Vein endothelial cell (primary cell): ENCODE measurements at places on chromosomes 3 and 15. TPM values are rescaled to one million over a fixed set of nuclear protein-coding genes. Genes with fewer than 3 reads are reported as not detected.

ROPN1 gene
- not detected in 2 replicates for total RNA-seq

GXYLT2 gene
- 1.1 and 2.3 TPM in 2 replicates for total RNA-seq

CHSY1 gene
- total RNA-seq: 49.1 and 58.5 TPM in 2 replicates

C15orf62 gene
- total RNA-seq: 0.65 and 1.4 TPM in 2 replicates

TM4SF18 gene
- 91.5 and 264 TPM in 2 replicates for total RNA-seq

GRK7 gene
- not detected in 2 replicates for total RNA-seq

MORC1 gene
- total RNA-seq: not detected in 2 replicates

STX19 gene
- not detected in 2 replicates for total RNA-seq

ACOX2 gene
- 2.0 and 2.6 TPM in 2 replicates for total RNA-seq

CSTA gene
- total RNA-seq: not detected in 2 replicates

SOX2 gene
- total RNA-seq: not detected in 2 replicates

SLC4A7 gene
- 72.5 and 140 TPM in 2 replicates for total RNA-seq

DOCK3 gene
- total RNA-seq: under 0.01 and 0.19 TPM in 2 replicates

TMEM212 gene
- not detected in 2 replicates for total RNA-seq

GUCA1C gene
- total RNA-seq: not detected in 2 replicates

ANKUB1 gene
- total RNA-seq: not detected in 2 replicates

RBPMS2 gene
- total RNA-seq: under 0.01 TPM in 1 of 2 replicates, not detected in the other

ZNF80 gene
- not detected in 2 replicates for total RNA-seq

DTX3L gene
- total RNA-seq: 14.0 and 19.5 TPM in 2 replicates

CHRD gene
- under 0.01 and 0.19 TPM in 2 replicates for total RNA-seq

UNC13C gene
- not detected in 2 replicates for total RNA-seq

ACTRT3 gene
- total RNA-seq: 4.9 TPM in 2 replicates

CSPG4 gene
- total RNA-seq: 0.19 and 0.33 TPM in 2 replicates

DYNLT2B gene
- 7.8 and 9.0 TPM in 2 replicates for total RNA-seq

GP5 gene
- not detected in 2 replicates for total RNA-seq

DUOXA2 gene
- not detected in 2 replicates for total RNA-seq

RBP2 gene
- not detected in 2 replicates for total RNA-seq

ACKR2 gene
- total RNA-seq: not detected in 2 replicates

ANKRD63 gene
- not detected in 2 replicates for total RNA-seq

SLC38A3 gene
- total RNA-seq: not detected in 2 replicates

CD80 gene
- total RNA-seq: not detected in 2 replicates

MDFIC2 gene
- total RNA-seq: not detected in 2 replicates

EXD1 gene
- not detected in 2 replicates for total RNA-seq

GOLGA6B gene
- not detected in 2 replicates for total RNA-seq

PLXNB1 gene
- 32.2 and 42.8 TPM in 2 replicates for total RNA-seq

CLDN16 gene
- under 0.01 TPM in 2 replicates for total RNA-seq

ENTPD3 gene
- under 0.01 TPM in 1 of 2 replicates, not detected in the other for total RNA-seq

RARRES1 gene
- 0.96 and 1.3 TPM in 2 replicates for total RNA-seq

CACNA1D gene
- total RNA-seq: not detected in 2 replicates

PCLAF gene
- total RNA-seq: 28.7 and 29.4 TPM in 2 replicates

CD276 gene
- 81.1 and 95.7 TPM in 2 replicates for total RNA-seq

KIF7 gene
- total RNA-seq: 3.9 and 4.2 TPM in 2 replicates
